ENCODE measurements at places on chromosomes 2 and 18.

- no peaks in the 10 kb centered on the region for H3K4me1 ChIP-seq
- no peak overlapping the region for H3K4me3 ChIP-seq
- no peak overlapping the region for H3K27ac ChIP-seq
- H3K36me3 ChIP-seq: no peaks in the 10 kb centered on the region
These were observed 195.9 kb upstream of the CYRIA start for GRCh38 chr2:16861530-16861929.

GRCh38 chr18:35451032-35451431 is 46.7 kb downstream of the INO80C start:
- no peaks in the 10 kb centered on the region for H3K4me1 ChIP-seq
- no peaks in the 10 kb centered on the region for H3K36me3 ChIP-seq
- no peak overlapping the region for H3K4me3 ChIP-seq

DNA sequence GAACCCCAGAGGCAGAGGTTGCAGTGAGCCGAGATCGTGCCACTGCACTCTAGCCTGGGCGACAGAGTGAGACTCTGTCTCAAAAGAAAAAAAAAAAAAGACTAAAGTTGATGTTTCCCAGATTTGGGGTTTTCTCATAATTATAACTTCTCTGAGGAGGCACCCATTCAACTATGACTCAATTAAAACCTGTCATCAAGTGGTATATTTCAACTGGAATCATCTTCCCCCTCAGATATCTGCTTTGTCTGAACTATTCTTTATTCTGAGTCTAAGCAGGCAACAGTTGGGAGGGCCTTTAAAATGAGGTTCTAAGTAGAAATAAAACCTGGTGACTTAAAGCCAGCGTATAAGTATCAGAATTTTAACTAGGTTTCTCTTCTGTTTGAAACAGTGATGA is 88.5 kb downstream of the PTRHD1 start:
- H3K4me1 ChIP-seq: peaks cover 7% of the 10 kb centered on the region
- no peak for DNase-seq
- no peak overlapping the region for H3K27ac ChIP-seq
- H3K36me3 ChIP-seq: peaks cover 52% of the 10 kb centered on the region

GRCh38 chr2:23803264-23803964 is 123.5 kb downstream of the ATAD2B start:
- H3K4me3 ChIP-seq: no peak overlapping the region
- no peaks in the 10 kb centered on the region for H3K27me3 ChIP-seq
- H3K27ac ChIP-seq: no peak overlapping the region
- H3K36me3 ChIP-seq: peaks cover 16% of the 10 kb centered on the region

DNA sequence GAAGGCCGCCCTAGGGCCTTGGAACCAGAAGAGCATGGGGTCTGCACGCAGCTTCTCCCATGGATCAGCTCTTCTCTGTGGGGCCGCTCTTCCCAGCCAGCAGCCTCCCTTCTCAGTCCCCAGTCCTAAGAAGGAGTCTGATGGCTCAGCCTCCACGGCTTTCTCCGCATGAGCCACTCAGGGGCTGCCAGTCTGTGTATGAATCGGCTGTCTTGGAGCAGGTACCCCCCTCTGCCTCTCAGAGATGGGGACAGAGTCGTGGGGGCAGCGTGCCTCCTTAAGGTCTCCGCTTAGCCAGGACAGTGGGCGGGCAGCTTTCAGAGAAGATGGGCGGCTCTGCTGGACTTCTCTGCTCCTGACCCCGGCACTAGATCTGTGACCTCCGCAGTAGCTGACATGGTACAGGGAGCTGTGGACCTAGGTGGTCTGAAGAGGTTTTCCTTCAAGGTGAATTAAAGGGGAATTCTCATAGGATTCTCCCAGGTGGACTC is 21.6 kb downstream of the INPP5D start:
- H3K27me3 ChIP-seq: no peaks in the 10 kb centered on the region
- no peak for DNase-seq
- no peak overlapping the region for H3K4me3 ChIP-seq
- H3K36me3 ChIP-seq: no peaks in the 10 kb centered on the region

- no peak for DNase-seq
- H3K4me1 ChIP-seq: no peaks in the 10 kb centered on the region
- H3K4me3 ChIP-seq: no peak overlapping the region
- H3K27me3 ChIP-seq: no peaks in the 10 kb centered on the region
These were observed 23.9 kb upstream of the NCOA1 start for GRCh38 chr2:24466871-24467870.

DNA sequence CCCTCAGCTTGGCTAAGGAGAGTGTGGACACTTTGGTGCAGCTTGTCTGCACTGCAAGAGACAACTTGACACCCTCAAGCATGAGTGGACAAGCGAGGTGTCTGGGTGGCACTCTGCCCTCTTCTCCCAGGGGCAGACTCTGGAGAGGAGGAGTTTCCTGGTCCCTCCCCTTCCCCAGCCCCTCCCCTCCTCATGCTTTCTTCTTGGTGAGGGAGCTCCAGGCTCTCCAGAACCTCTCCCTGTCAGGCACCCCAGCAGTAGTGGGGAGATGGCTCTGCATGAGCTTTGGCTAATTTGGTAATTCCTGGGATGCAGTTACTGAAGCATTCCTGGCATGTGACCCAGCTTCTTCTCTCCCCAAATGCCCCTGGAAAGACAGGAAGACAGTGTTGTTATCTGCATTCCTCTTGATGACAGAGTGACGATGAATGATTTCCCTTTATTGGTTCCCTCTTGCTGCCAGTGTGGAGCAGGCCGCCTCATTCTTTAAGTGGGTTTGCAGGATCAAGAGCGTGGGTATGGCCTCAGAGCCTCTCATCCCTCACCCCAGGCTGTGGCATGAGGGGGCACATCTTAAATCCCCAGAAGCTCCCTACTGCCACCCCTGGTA is 89.2 kb downstream of the STPG4 start:
- H3K4me1 ChIP-seq: peaks cover 27% of the 10 kb centered on the region
- H3K27ac ChIP-seq: peak overlapping the region; percentile 56
- no peak overlapping the region for H3K4me3 ChIP-seq
- no peaks in the 10 kb centered on the region for H3K27me3 ChIP-seq
- H3K36me3 ChIP-seq: peaks cover 43% of the 10 kb centered on the region
- DNase-seq: no peak

Data from esophagus squamous epithelium (tissue), 5 donors.